ENCODE measurements at places on chromosomes 11 and 22. TPM values are rescaled to one million over a fixed set of nuclear protein-coding genes. Genes with fewer than 3 reads are reported as not detected.

GRCh38 chr11:37647767-37648166 lies 1049.7 kb upstream of the RAG2 start:
- DNase-seq = no peak

GRCh38 chr22:27895600-27895999 lies 23.5 kb downstream of the PITPNB start:
- DNase-seq = no peak

DNA sequence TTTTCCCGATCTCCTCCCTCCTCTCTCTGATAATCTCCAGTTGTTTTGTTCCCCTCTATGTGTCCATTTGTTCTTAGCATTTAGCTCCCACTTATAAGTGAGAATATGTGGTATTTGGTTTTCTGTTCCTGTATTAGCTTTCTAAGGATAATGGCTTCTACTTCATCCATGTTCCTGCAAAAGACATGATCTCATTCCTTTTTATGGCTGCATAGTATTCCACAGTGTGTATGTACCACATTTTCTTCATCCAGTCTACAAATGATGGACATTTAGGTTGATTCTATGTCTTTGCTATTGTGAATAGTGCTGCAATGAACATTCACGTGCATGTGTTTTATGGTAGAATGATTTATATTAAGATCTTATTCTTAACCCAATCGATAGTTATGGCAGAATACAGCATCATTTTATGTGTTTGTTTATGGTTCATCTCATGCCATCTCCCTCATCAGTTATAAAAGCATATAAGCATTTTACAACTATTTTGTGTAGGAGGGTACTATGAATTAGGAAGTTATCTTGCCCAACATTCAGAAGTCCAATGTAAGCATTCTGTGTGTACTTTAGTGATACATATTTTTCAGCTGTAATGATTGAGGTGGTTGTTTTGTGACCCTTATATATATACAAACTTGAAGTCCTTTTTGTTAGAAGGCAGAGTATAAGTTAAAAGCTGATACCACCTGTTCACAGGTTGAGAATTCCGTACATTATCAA lies 3.2 kb downstream of the MS4A3 start:
- DNase-seq = no peak

GRCh38 chr11:119509969-119510401 lies 87.0 kb upstream of the THY1 start:
- DNase-seq = peak; percentile 67

GRCh38 chr11:92035488-92035887 lies 189.1 kb upstream of the FAT3 start:
- no peak for DNase-seq

- DNase-seq = no peak
Observed at GRCh38 chr22:28424427-28425080, 255.1 kb downstream of the TTC28 start.

GRCh38 chr22:41525450-41526225 lies 18.6 kb downstream of the POLR3H start:
- no peak for DNase-seq

The C11orf97 gene
- not detected for total RNA-seq

DNA sequence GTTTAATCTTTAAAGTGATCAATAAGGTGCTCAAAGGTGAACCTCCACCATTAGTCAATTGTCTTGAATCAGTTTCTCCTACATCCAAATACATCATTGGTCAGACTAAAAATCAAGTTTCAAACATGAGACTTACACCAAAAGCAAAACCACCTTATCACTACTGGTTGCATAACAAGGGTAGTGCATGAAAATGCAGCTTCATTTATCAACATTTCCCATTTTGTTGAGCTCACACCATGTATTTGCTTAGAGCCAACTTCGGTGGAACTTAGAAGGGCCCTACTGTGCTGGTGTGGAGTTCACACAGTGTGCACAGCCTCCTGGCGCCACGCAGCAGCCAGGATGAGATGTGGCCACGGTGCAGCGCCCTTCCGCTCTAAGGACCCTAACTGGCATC lies 23.1 kb upstream of the PHLDA2 start:
- no peak for DNase-seq

- DNase-seq = no peak
Observed at GRCh38 chr22:38844315-38845003, 631 bp upstream of the NPTXR start.

DNA sequence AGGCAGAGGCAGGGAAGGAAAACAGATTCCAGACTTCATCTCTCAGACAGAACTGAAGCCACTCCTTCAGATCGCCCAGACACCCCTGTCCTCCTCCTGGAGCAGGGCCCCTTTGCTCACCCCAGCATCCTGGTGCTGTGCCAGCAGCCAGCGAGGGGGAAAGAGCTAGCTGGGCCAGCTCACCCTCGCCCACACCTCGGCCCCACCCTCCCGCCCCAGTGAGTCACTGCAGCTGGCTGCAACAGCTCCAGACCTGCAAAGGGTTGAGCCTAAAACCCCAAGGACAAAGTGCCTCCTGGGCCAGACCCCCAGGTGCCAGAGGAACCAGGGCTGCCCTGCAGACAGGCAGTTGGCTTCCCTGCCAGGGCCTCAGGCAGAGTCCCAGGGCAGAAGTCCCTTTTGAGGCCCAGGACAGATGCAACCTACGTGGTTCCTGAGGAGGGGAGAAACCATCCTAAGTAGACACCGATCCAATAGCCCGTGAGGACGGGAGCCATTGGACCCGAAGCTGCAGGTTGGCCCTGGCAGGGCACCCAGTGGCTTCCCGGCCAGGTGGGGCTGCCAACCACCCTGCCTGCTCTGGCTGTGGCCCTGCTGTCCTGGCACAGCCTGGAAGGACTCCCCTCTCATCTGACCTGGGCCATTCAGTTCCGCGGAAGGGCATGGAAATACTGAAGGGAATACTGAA lies 7.2 kb downstream of the AHNAK start:
- no peak for DNase-seq

DNA sequence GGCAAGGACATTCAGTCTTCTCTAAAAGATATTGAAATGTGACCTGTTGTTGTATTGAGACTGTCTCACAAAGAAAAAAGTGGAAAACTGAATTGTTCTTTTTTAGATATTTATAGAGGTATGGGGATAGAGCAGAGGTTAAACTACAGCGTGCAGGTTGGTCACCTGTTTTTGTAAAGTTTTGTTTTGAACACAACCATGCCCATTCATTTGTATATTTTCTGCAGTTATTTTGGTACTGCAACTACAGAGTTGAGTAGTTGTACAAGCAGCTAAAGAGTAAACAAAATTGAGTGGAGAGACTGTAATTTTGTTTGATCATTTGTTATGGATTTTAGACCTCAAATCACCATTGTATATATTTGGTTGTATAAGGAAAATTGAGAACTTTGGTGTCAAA lies 11.3 kb downstream of the EED start:
- no peak for DNase-seq

The PITPNM1 gene
- 34.0 TPM for total RNA-seq

The TSSK2 gene
- not detected for total RNA-seq

The GGTLC3 gene
- not detected for total RNA-seq

DNA sequence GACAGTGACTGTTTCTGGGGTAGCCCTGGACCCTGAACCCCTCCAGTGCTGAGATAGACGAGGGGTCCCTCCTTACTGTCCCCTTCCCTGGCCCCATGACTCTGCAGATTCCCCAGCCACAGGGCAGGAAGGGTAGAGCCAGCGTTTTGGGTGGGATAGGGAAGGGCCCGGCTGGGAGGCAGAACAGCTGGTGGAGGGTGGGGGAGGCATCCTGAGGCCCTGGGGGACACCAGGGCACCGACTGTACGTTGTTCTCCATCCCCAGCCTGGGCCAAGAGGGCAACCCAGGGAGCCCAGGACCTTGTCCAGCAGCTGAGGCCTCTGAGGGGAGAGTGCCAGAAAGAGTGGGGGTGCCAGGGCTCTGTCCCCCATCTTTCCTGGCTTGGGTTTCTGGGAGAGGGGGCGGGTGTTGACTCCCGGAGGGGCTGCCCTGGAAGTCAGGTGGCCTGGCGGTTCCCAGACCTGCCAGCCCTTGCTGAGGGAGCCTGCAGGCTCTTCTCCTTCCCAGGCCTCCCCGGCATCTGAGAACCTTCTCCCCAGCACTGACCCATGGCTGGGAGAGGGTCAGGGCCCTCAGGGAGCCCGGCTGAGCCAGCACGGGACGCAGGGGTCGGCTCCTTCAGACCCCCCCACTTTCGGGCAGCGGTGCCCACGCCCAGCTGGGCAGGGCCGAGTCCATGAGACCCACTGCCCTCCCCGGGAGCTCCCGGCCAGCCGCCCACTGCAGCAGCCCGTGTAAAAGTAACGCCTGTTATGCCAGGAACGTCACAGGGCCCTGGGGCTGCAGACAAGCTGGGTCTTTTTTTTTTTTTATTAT lies 30.3 kb downstream of the IGF2 start:
- no peak for DNase-seq

DNA sequence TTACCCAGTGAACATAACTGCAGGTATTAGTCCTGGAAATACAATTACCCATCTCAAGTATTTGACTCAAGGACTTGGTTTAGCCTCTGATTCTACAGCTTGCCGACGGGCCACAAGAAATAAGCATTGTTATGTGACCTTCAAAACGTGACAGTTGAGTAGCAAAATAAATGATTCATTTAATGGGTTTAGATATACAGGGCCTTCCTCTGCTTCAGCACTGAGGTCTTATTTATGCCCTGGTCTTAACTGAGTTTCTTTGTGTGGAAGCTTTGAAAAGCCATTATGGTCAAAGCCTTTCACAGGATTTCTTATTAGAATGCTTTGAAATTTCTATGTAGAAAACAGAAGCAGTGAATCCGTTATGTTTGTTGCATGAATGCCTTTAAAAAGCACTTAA lies 899.2 kb upstream of the API5 start:
- no peak for DNase-seq

The SIK2 gene
- 12.6 TPM for total RNA-seq

DNA sequence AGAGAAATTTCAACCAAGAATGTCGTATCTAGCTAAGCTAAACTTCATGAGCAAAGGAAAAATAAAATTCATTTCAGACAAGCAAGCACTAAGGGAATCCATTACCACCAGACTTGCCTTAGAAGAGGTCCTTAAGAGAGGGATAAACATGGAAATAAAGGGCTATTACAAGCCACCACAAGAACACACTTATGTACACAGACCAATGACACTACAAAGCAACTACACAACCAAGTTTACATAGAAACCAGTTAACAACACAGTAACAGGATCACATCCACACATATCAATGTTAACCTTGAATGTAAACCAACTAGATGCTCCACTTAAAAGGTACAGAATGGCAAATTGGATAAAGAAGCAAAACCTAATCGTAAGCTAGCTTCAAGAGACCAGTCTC lies 38.0 kb downstream of the TMEM123 start:
- DNase-seq = no peak

- no peak for DNase-seq
Observed at GRCh38 chr11:41201156-41201555, 258.3 kb downstream of the LRRC4C start.

DNA sequence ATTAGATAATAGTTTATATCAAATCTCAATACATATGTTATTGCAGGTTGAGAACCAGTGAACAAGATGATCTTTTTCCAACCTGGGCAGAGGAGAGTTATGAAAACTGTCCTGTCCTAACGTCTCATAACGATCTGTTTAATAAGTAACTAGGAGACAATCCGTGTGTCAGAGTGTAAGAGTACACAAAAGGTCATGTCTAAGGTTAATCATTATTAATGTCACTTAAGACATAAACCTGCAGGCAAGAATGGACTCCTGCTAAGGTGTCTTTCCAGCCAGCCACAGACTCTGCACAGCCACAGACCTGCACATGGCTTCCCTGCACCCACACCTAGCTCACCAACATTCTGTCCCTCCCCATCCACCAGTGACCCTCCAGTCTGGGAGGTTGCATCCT lies 10.1 kb downstream of the SLC5A4 start:
- no peak for DNase-seq

DNA sequence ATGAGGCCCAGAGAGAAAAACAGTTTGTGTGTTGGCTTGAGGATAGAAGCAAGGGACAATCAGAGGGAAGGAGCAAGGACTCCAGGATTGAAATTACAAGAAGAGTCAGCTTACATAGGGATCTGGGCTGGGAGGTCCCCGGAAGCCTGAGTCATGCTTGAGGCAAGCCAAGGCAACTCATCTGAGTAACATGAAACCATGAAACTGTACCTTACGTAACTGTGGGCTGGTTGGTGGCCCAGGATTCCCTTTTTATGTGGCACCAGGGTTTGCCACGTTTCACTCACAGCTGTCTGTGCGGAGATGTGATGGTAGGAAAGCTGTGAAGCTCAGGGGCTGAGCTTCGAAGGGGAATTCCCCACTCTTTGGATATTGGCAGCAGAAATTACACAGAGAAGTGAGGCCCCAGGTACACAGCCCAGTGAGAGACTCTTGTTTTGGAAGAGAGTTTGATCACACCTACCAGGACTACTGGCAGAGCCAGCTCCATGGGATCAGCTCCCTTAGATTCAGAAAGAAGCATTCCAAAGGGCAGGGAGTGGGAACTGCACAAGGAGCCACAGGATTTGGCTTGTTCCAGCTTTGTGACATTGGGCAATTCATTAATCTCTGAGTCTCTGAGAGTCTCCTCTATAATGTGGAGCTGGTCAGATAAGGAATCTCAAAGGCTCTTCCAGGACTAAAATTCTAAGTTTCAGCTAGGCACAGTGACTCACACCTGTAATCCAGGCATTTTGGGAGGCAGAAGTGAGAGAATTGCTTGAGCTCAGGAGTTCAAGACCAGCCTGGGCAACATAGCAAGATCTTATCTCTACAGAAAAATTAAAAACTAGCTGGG lies 7.8 kb downstream of the SLC5A1 start:
- DNase-seq = peak; percentile 9

DNA sequence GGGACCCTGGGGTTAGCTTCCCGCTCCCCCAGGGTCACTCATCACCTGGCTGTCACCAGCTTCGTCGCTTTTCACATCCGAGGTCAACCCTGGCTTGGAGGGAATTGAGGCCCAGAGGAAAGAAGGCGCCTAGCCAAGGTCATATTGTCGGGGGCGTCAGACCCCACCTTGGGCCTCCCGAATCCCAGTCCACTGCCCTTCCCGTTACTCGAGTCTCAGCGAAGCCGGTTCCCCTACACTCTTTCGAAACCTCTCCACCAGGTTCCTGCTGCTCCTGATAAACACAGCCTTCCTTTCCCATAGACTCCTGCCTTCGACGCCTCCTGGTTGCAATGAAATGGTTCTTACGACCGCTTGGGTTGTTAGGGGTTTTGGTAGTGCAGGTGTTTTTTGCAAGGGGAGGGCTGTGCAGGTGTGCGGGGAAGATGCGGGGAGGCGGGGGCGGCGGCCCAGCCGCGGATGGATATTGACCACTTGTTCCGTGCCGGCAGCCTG lies 642 bp downstream of the NAA40 start:
- no peak for DNase-seq

The OR8K3 gene
- not detected for total RNA-seq

DNA sequence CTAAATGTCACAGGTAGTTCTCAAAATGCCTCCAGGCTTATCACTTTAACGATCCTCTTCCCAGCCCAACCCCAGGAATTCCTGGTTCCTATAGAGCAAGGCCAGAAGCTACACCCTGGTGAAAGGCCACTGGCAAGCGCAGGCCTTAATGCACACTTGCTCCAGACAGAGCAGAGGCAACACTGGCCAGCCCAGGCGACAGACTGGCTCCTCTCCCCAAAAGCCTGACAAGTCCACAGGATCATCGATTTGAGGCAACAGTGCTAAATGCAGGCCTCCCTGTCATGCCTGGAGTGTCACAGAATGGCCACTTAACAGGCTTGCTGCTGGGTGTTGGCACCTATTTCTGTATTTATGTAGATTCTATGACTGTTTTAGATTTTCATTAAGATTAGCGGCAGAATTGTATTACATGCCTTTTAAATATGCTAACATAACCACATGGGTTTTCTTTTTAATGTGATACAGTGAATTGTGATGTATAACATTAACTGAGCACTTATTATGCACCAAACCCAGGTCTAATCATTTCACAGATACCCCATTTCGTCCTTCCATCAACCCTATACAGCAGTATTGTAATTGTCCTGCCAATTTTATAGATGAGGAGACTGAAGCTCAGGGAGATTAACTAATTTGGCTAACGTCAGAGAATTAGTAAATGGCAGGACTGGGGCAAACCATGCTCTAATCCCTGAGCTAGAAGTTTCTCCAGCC lies 38.6 kb downstream of the PACSIN2 start:
- DNase-seq = no peak

Measured in occipital lobe (tissue), 3 donors.